ENCODE measurements at places on chromosomes 5 and 9.

DNA sequence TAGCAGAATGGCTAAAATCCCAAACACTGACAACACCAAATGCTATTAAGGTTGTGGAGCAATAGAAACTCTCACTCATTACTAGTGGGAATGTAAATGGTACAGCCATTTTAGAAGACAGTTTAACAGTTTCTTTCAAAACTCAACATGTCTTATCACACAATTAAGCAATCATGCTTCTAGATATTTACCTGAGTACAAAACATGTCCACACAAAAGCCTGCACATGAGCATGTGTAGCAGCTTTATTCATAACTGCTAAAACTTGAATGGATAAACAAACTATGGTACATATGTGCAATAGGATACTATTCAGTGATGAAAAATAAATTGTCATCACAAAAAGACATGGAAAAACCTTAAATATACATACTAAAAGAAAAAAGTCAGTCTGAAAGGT is 31.5 kb downstream of the SLC25A46 start:
- no peaks in the 10 kb centered on the region for H3K36me3 ChIP-seq
- H3K4me1 ChIP-seq: no peaks in the 10 kb centered on the region
- DNase-seq: no peak
- no peak overlapping the region for H3K27ac ChIP-seq
- no peak overlapping the region for H3K4me3 ChIP-seq

GRCh38 chr5:132510076-132510475 is 19.5 kb upstream of the IRF1 start:
- H3K27ac ChIP-seq: no peak overlapping the region
- H3K4me3 ChIP-seq: no peak overlapping the region
- DNase-seq: no peak
- peaks cover 19% of the 10 kb centered on the region for H3K27me3 ChIP-seq

DNA sequence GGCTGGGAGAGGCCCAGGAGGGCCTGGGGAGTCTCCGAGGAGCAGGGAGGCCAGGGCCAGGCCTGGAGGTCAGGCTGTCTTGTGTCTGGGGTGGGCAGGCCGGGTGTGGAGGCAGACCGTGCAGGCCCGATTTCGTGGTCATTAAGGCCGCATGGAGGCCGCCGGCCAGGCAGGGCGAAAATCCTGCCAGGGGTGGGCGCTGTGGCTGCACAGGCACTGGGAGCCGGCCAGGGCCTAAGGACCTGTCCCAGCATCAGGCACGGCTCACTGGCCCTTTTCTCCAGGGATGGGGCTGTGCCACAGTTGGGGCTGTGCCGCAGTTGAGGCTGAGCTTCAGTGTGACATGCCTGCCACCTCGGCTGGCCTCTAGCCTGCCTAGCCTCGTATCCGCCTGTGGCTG is 35.9 kb downstream of the ASS1 start:
- H3K27me3 ChIP-seq: peaks cover 21% of the 10 kb centered on the region
- H3K27ac ChIP-seq: no peak overlapping the region
- H3K36me3 ChIP-seq: no peaks in the 10 kb centered on the region
- H3K4me3 ChIP-seq: no peak overlapping the region
- DNase-seq: no peak

DNA sequence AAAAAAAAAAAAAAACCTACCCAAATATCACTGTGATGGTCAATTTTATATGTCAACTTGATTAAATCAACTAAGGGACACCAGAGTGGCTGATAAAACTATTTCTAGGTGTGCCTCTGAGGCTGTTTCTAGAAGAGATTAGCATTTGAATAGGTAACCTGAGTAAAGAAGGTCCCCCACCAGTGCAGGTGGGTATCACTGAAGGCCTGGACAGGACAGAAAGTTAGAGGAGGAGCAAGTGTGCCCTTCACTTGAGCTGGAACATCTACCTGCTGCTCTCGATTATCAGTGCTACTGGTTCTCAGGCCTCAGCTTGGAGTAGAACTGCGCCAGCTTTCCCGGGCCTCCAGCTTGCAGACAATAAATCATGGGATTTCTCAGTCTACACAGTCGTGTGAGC is 88.7 kb downstream of the TLE1 start:
- H3K27ac ChIP-seq: no peak overlapping the region
- H3K4me1 ChIP-seq: no peaks in the 10 kb centered on the region
- no peaks in the 10 kb centered on the region for H3K27me3 ChIP-seq

DNA sequence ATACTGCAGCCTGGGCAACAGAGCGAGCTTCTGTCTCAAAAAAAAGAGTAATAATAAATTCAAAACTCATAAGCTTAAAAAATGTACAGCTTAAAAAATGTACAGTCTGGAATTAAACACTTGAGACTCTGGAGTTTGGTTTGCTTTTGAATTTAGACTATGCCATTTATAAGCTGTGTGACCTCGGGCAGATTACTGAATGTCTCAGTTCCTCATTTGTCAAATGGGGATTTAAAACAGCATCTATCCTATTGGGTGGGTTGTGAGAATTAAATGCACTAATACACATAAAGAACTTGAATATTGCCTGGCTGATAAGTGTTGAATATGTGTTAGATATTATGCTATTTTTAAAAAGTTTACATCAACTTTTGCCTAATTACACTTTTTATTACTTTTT is 98.4 kb downstream of the SCAMP1 start:
- H3K36me3 ChIP-seq: peaks cover 8% of the 10 kb centered on the region
- no peak overlapping the region for H3K4me3 ChIP-seq
- no peaks in the 10 kb centered on the region for H3K27me3 ChIP-seq
- H3K27ac ChIP-seq: no peak overlapping the region

DNA sequence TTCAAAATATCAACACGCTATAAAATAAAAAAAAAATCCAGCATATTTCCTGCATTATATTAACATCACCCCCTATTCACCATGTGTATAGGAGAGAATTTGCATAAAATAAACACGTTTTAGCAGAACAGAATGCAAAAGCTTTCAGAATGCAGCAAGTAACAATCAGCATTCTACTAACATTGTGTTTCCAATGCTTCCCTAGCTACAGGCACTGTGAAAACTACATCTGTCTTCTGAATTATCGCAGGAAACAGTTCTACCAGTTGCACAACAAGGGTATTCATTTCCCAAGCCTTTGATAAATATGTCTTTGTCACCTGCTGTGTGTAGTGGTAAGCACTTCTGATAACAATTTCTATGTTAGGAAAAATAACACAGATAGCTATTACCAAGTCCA is 1015.8 kb downstream of the CDH18 start:
- no peaks in the 10 kb centered on the region for H3K36me3 ChIP-seq
- H3K27ac ChIP-seq: no peak overlapping the region
- DNase-seq: no peak
- no peaks in the 10 kb centered on the region for H3K4me1 ChIP-seq
- H3K27me3 ChIP-seq: no peaks in the 10 kb centered on the region
- H3K4me3 ChIP-seq: no peak overlapping the region

GRCh38 chr5:151110122-151110681 is 29.4 kb upstream of the TNIP1 start:
- no peaks in the 10 kb centered on the region for H3K27me3 ChIP-seq
- no peak for DNase-seq
- H3K4me1 ChIP-seq: no peaks in the 10 kb centered on the region
- peaks cover 70% of the 10 kb centered on the region for H3K36me3 ChIP-seq
- H3K27ac ChIP-seq: no peak overlapping the region

DNA sequence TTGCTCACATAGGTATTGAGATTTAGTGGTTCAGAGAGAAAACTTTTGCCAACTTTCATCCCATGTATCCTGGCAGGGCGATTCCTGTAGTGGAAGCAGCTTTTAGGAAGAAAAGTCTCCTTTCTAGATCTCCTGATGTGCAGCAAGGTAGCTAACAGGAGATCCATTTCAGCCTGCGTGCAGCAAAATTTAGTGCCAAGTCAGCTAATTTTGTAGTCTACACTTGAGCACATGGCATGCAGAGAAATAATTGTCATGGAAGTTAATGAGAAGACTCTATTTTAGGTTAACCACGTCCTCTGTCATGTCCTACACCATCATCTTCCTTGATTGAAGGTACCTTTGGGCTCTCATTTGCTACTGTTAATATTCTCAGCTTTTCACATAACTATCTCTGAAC is 165.8 kb downstream of the PTPRD start:
- no peak overlapping the region for H3K27ac ChIP-seq
- H3K4me3 ChIP-seq: no peak overlapping the region
- no peaks in the 10 kb centered on the region for H3K27me3 ChIP-seq
- no peaks in the 10 kb centered on the region for H3K4me1 ChIP-seq

GRCh38 chr5:114038756-114039155 is 323.1 kb upstream of the KCNN2 start:
- no peak overlapping the region for H3K4me3 ChIP-seq
- H3K36me3 ChIP-seq: no peaks in the 10 kb centered on the region
- no peak for DNase-seq
- no peaks in the 10 kb centered on the region for H3K27me3 ChIP-seq
- no peaks in the 10 kb centered on the region for H3K4me1 ChIP-seq
- no peak overlapping the region for H3K27ac ChIP-seq

DNA sequence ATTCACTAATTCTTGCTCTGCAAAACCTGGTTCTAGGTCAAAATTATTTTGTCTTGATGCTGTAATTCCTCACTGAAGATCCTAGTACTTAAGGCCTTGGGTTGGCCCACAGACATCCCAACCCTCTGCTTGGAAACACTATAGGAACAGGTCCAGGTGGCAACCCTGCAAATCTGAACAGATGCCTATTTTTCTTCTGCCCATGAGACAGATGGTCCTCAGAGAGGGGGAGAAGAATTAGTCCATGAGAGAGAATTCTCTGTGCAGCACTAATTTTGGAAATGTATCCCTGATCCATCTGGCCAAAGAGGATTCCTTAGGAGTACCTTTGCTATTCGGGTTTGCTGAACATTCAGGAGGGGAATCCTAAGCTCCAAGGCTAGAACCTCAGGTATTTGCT is 156.3 kb downstream of the ELAVL2 start:
- H3K4me3 ChIP-seq: no peak overlapping the region
- H3K4me1 ChIP-seq: no peaks in the 10 kb centered on the region

- H3K27me3 ChIP-seq: no peaks in the 10 kb centered on the region
- no peaks in the 10 kb centered on the region for H3K4me1 ChIP-seq
- H3K27ac ChIP-seq: no peak overlapping the region
- H3K4me3 ChIP-seq: no peak overlapping the region
- no peaks in the 10 kb centered on the region for H3K36me3 ChIP-seq
Observed at GRCh38 chr5:6273749-6274148, 104.6 kb downstream of the MED10 start.

GRCh38 chr9:134419000-134419683 is 92.9 kb downstream of the RXRA start:
- H3K27me3 ChIP-seq: no peaks in the 10 kb centered on the region
- H3K4me3 ChIP-seq: no peak overlapping the region
- no peaks in the 10 kb centered on the region for H3K4me1 ChIP-seq
- no peak overlapping the region for H3K27ac ChIP-seq
- DNase-seq: no peak

Measured in T-helper 2 cell treated with Interferon-gamma antibody and Interleukin-4, amounts not matched to agents 5 μg/mL and 100 μg/mL, for 36 hours (primary cell).